AG04449 (cell line): ENCODE measurements at places on chromosomes 16 and 17.

GRCh38 chr17:16081507-16082087, 82.0 kb downstream of the TTC19 start:
- no peak for DNase-seq

GRCh38 chr17:66441101-66441661, 138.8 kb downstream of the PRKCA start:
- no peak for DNase-seq

DNA sequence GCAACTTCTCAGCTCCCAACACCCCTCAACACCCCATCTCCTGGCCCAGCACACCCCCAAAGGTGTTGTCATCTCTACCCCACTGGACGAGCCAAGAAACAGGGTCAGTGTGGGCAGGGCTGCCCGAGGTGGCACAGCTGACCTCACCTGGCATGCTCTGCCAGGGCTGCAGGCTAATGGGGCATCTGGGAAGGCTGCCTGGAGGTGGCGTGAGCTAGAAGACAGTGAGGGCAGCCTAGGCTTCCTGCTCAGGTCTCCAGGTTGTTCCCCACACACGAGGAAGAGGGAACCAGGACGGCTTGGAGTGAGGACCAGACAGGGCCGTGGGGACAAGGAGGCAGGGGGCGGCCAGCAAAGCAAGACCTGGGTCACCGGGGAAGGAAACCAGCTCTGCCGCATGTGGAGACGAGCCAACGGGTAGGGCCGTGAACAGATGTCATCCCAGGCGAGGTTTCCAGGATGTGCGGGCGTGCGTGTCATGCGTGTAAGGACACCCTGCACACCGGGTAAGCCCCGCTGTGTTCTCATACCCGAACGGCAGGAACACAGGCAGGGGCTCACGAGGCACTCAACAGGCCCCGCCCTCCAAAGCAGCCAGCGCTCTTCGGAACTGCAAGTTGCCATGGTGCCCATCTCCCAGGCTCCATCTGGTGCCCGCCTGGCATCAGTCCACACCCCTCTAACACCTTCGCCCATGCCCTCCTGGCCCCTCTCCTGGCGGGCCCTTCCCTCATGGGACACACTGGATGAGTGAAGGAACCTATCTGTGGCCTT, 29.6 kb upstream of the PVALEF start:
- DNase-seq = no peak

- DNase-seq = no peak
These were observed 23.1 kb downstream of the LGALS9 start for GRCh38 chr17:27654136-27654535.

- DNase-seq = no peak
These were observed 32.6 kb upstream of the CBFA2T3 start for GRCh38 chr16:89009343-89010209.

DNA sequence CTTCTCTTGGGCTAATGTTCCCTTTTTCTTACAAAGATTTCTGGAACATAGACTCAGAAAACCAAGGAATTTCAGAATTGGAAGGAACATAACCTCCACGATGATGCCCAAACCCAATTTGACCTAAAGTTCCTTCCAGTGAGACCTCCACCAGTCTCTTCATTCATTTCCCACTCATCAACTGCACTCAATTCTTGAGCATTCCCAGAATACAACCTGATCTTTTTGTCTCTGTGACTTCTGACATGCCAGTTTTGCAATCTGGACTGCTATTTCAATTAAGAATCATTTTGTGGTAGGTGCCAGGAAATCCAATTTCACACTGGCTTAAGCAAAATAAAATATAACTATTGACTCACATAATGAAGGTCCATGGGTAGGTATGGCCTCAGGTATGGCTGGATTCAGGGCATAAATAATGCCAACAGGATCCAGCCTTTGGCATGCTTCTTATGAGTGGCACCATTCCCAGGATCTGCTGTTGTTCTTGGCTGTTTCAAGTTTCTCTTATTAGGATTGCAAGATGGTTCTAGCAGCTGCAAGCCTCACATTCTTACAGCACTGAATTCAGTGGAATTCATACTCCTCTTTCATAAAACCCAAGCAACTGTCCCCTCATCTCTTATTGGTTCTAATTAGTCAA, 184.3 kb downstream of the HS3ST4 start:
- DNase-seq = no peak

DNA sequence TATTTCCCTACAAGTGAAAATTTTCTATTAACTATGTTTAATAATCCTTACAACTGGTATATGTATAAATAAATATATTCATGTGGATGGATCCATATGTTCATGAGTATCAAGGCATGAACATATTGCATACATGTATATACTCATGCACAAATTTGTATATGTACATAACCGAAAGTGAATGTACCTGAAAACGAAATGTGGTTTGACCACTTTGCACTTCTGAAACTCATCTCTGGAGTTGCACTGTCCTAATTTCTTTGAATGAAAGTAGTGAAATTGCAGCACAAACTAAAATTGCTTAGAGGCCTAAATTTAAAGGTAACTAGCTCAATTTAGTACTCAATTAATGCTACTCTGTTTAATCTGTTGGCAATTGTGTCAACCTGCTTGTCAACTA, 27.4 kb upstream of the GNAO1 start:
- DNase-seq = no peak

DNA sequence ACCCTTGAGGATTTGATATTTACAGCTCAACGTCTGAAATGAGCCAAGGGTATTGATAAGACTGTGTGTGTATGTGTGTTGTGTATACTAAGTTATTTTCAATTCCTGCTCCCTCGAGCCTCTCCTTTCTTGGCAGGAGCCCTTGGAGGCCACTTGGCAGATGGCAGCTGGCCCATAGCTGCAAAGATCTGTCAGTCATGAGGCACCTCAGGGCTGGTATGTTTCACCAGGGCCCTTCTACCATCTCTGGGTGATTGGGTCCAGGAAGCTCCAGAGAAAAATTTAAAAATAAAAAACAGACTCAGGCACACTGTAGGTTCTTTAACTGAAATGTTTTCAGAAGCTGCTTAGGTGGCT, 355.7 kb downstream of the HAPSTR1 start:
- DNase-seq = no peak

- no peak for DNase-seq
These were observed 427.5 kb downstream of the UTP18 start for GRCh38 chr17:51687887-51688286.

DNA sequence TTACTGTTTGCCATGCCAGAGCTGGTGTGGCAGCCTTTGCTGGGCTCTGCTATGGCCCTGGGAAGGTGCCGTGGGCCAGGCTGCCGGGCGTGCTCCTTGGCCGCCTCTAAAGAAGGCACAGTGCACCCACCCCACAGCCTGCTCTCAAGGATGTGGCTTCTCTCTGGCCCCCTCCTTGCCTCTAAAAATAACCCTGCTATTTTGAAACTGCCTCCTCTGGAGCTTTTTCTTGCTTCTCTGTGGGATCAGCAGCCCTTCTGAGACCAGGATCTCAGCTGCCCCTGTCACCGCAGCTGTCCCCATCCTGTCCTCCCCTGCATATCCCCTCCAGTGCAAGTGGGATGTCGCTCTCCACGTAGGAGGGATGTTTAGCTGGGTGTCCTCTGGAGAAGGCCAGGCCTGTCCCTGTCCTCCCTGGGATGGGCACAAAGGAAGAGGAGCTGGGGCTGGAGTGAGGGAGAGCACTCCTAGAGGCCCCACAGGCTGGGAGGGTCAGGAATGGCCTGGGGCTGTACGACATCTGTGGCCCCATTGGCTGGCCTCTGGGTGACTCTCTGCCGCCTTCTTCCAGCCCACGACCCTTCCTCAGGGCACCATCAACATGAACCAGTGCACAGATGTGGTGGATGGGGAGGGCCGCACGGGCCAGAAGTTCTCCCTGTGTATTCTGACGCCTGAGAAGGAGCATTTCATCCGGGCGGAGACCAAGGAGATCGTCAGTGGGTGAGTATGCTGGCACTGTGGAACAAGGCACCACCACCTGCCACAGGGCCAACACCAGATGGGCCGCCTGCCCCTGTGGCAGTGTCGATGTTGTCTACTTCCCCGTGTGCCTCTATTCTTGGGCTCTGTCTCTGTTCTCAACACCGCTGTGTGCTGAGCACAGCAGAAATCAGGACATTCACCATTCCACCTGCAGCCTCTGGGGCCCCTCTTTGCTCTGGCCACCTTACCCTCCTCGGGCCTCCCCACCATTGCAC, 79.7 kb downstream of the PLD6 start:
- no peak for DNase-seq

DNA sequence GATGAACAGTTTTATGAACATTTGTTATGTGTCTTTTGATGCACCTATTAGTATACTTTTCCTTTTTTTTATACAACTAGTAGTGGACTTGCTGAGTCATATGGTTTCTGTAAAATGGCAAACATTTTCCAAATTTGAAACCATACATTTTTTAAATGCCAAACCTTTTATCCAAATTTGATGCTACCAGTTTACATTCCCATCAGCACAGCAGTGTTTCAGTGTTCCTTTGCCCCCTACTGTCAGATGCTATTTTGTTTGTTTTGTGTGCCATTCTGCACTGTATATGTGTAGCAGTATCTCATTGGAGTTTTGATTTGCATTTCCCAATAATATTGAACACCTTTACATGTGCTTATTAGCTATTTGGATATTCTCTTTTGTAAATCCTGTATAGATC, 219.4 kb downstream of the TANC2 start:
- DNase-seq = no peak

DNA sequence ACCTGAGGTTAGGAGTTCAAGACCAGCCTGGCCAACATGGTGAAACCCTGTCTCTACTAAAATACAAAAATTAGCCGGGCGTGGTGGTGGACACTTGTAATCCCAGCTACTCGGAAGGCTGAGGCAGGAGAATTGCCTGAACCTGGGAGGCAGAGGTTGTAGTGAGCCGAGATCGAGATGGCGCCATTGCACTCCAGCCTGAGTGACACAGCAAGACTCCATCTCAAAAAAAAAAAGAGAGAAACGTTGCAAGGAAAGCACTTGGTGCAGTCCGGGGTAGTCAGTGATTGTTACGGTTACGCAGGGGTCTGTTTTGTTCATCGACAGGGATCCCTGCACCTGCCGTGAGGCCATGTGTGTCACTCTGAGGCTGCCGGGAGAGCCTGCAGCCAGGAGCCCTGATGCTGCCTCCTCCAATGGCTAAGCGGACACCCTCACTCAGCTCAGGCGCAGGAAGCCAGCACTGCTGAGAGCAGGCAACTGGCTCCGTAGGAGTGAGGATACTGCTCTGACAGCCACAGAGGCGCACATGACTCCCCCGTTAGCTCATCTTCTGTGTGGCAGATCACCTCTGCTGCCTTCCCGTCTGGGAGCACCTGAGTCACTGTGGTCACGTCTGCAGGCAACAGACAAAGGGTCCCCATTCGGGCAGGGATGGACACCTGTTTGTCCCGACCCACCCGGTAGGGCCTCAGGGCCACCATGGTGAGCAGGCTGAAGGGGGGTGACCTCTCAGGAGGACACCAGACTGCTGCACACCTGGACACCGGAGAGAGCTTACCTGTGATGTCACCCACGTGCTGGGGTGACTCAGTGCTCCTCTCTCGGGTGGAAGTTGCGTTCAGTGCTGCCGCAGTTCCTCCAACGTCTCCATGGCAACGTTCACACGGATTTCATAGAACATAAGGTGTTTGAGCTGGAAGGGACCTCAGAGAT, 5.2 kb upstream of the RAB26 start:
- DNase-seq = no peak

DNA sequence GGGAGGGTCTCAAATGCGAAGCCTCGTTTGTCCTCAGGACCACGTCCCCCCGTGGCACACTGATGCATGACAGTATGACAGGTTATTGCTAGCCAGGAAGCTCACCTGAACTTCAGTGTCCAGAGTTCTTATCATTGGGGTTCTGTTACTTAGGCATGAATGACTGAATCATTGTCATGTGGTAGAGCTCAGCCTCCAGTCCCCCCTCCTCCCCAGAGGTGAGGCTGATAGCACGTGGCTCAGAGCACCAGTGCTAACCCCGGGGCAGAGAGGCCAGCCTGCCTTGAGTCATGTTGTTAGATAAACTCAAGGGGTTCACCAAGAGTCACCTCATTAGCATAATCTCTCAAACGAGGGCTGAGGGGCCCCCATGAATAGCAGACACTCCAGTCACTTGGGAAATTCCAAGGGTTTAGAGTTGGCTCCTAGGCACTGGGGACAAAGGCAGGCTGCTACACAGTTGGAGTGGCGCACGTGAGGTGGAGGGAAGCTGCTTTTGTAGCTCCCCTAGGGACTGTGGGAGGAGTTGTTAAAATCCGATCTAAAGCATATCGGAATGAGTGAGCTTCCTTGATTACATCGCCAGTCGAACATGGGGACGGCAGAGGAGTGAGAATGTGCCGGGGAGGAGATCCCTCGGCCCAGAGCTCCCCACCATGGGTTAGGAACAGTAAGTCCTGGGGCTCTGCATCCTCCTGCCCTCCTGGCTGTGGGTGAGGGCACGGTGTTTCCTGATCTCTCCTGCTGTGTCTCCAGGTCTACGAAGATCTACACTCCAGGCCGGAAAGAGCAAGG, 18.2 kb downstream of the DHX38 start:
- no peak for DNase-seq

GRCh38 chr17:60391471-60392041, 377 bp downstream of the USP32 start:
- no peak for DNase-seq

GRCh38 chr17:76049836-76050537, 22.3 kb downstream of the SRP68 start:
- DNase-seq = no peak

DNA sequence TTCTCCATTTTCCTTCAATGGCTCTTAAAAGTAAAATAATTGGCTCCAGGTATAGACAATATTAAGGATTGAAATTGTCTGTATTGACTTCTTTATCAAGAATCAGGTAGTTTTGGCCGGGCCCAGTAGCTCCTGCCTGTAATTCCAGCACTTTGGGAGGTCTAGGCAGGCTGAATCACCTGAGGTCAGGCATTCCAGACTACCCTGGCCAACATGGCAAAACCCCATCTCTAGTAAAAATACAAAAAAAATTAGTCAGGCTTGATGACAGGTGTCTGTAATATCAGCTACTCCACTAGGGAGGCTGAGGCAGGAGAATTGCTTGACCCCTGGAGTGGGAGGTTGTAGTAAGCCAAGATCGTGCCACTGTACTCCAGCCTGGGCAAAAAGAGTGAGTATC, 1008.5 kb upstream of the EEF2KMT start:
- DNase-seq = no peak

- DNase-seq = no peak
These were observed 74.0 kb upstream of the HLF start for GRCh38 chr17:55190748-55191147.

DNA sequence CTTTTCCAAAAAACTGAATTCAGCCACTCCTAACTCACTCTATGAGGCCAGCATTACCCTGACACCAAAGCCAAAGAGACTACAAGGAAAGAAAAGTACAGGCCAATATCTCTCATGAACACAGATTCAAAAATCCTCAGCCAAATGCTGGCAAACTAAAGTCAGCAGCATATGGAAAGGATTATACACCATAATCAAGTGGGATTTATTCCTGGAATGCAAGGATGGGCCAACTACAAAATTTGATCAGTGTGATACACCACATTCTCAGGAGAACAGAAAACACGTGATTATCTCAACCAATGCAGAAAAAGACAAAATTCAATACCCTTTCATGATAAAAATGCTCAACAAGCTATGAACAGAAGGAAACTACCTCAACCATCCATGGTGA, 7.7 kb upstream of the AATK start:
- DNase-seq = no peak
